Activated T-helper 17 cell treated with anti-CD3 and anti-CD28 coated beads, Interleukin-2, amount 50 U/mL, for 72 hours (primary cell): ENCODE measurements at places on chromosomes 5 and 9. TPM values are rescaled to one million over a fixed set of nuclear protein-coding genes. Genes with fewer than 3 reads are reported as not detected.

CDH10 gene
- total RNA-seq, result not detected

NOXA1 gene
- 0.39 TPM for total RNA-seq

IGFBPL1 gene
- total RNA-seq, result not detected

RHOBTB3 gene
- 2.1 TPM for total RNA-seq

NR4A3 gene
- 42.0 TPM for total RNA-seq

RGS7BP gene
- not detected for total RNA-seq
